CMK (cell line): ENCODE measurements at places on chromosomes 6 and 20.
A peak's percentile ranks its signal among the peaks of the same experiment; 100 is the strongest.

DNA sequence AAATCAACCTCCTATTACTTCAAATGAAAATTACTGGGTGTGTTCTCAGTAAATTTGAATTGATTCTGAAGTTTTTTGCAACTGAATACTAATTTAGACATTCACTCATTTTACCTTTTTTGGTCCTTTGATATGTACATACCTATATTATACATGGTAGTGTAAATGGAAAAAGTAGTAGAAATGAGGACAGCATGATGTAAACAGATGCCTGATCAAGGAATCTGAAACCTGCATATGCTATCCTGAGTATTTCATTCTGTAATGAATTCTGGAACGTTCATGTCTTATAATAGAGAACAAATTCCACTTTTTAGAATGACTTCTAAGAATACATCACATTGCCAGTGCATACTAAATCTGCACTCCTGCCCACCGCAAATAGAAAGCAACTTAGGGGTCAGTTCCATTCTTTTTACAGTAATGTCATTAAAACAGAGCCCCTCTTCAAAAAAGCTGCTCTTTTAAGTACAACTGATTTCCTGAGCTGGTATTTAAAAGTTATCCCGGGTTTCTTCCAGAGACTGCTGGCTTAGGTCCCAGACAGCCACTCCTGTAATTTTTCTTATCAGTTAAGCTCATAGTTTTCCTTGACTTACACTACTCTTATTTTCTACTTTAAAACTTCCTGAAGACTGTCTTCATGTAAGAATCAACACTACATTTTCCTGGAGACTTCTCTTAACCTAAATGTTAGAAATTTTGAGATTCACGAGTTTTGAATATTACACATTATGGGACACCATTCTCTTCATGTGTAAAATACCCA lies 48.4 kb downstream of the MAP3K7 start:
- no peak for DNase-seq

DNA sequence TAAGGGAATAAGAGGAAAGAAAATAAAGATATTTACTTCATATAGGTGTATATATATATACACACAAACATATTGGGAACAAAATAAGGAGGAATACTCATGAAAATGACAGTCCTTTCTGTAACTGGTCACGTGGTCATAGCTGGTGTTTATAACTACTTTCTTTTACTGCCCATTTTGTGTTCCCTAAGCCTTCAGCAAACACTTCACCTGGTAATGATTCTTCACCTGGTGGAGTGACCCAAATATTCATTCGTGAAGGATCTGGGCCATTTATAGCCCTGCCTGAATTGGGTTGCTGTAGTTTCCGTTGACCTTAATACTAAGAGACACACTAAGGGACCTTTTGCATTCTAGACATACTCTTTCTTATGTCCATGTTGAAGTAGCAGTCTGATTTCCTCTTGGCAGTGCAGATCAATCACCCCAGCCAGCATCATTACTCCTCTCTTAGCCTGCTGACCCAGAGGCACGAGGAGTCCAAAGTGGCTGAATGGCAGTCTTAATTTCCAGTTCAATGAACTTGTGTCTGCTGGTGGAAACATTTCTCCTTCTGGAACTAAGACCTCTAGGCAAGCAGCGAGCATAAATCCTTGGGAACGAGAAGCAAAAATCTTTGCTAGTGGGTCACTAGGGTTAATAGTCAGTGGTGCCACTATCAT lies 39.9 kb upstream of the IYD start:
- no peak for DNase-seq

DNA sequence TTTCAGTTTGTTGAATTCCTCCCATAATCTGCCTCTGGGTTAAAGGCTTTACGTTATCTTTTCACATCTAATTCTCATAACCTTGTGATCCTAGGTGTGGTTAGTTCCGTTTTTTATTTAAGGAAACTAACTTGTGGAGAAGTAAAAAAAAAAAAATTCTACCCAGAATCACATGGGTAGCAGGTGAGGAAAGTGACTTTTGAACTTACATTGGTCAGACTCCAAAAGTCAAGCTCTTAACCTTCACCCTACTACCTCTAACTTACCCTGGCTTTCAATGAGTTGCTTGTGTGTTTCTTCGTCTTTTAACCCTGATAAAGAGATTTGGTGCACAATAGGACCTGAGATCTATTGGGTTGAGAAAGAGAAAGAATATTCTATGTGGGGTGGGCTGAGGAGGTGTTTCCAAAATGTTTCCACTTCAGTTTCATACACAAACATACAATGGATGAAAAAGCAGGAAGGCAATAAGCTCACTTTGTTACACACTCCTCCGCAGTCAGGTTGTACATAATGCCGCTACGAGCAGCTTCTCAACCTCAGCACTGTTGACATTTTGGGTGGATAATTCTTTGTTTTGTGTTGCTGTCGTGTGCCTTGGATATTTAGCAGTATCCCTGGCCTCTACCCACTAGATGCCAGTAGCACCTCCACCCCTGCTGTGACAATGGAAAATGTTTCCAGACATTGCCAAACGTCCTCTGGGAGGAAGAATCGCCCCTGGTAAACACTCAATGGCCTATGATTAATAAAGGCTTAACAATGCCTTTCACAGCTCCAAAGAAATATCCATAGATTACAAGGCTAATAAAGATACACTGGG lies 193.0 kb upstream of the ZNF217 start:
- DNase-seq = no peak

GRCh38 chr6:40545954-40546353 lies 41.2 kb downstream of the LRFN2 start:
- DNase-seq = no peak

GRCh38 chr6:28635547-28636158 lies 110.0 kb downstream of the GPX5 start:
- DNase-seq = no peak

DNA sequence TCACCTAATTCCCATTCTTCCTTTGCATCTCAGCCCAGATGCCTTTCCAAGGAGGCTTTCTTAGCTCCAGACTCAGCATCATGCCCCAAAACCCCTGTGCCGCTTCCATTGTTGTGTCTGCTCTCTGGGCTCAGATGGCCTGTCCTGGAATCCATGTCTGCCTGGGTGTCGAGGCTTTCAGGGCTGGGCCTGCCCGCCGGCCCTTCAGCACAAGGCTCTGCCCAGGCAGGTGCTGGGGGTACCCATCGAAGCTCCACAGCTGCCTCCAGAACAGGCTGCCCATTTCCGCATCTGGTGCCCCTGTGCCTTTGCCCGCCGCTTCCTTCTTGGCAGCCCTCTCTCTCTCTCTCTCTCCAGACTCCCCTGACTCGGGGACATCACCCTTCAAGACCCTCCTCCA lies 1.2 kb downstream of the CPXM1 start:
- no peak for DNase-seq

DNA sequence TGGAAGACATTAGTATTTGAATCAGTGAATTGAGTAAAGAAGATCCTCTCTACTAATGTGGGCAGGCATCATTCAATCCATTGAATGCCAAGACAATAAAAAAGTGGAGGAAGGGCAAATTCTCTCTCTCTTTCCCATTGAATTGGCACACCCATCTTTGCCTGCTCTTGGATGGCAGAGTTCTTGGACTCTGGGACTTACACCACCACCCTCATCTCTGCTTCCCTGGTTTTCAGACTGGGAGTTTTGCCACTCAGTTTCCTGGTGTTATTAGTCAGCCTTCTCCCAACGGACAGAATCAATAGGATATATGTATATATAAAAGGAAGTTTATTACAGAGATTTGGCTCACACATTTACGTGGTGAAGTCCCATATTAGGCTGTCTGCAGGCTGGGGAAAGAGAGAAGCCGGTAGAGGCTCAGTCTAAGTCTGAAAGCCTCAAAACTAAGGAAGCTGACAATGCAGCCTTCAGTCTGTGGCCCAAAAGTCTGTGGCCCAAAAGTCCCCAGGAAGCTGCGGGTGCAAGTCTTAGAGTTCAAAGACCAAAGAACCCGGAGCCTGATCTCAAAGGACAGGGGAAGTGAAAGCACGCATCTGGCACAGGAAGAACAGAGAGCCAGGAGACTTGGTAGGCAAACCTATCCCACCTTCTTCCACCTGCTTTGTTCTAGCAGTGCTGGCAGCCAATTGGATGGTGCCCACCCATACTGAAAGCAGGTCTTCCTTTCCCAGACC lies 64.4 kb downstream of the SMPDL3A start:
- DNase-seq = no peak

DNA sequence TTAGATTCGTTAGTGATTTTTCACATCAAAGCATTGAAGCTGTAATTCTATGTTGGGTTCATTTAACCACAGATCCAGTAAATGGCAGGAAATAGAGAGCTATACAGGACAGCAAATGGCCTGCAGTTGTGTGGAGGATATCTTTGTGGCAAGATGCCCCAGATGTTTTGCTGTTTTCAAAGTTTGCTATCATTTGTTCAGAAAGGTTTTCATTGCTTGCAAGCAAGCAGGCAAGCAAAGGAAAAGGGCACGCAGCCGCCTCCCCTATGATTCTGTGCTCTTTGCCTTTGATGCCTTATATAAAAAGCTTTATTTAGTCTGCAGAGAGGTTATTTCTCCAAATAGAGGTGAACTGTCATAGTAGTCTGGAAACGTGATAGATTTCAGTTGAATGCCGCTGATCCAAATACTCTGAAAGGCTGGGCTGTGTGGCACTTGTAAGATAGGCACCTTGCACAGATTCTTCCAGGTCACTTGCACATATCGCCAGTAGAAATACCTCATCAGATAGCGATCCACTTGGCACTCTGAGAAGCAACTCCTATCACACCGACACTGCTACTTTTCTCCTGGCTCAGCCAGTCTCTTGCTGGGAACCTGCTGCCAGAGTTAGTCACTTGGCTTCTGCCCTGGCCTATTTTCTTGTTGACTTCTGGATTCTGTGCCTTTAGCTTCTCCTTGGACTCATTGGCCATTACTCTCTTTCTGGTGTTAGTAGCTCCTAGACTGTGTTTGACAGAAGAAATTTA lies 66.4 kb downstream of the UTRN start:
- no peak for DNase-seq

DNA sequence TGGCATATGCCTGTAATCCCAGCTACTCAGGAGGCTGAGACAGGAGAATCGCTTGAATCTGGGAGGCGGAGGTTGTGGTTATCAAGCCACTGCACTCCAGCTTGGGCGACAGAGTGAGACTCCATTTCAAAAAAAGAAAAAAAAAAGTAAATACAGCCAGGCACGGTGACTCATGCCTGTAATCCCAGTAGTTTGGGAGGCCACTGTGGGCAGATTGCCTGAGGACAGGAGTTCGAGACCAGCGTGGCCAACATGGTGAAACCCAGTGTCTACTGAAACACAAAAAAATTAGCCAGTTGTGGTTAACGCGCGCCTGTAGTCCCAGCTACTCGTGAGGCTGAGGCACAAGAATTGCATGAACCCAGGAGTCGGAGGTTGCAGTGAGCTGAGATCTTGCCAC lies 1.5 kb upstream of the NINL start:
- DNase-seq = no peak

GRCh38 chr20:41470362-41471095 lies 103.9 kb upstream of the EMILIN3 start:
- no peak for DNase-seq

- DNase-seq = no peak
Measured at GRCh38 chr20:63387917-63388316, 26.8 kb upstream of the CHRNA4 start.

- DNase-seq = peak; percentile 38
Measured at GRCh38 chr6:28606424-28607391, 81.0 kb downstream of the GPX5 start.

DNA sequence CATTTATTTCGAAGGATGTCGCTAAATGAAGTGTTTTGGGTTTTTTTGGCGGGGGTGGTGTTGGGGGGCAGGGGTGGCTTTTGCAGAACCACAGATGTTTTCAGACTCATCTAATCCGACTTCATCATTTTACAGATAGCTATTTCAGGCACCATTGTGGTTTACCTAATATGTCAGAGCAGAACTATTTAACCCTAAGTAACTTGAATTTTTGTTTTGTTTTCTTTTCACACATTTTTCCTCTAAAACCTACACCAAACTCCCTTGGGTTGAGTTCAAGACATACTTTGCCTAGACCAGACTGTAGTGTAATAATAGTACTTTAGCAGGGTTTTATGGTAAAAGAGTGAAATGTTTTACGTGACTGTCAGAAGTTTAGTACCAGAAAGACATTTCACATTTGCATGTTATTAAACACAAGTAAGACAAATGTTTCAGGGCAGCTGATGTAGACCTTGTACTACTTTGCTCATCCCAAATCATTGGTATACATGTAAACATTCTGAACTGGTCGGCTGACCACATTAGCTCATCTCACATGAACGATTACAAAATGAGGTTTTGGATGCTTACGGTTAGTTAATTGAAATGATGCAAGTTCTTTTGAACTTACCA lies 37.7 kb downstream of the MAP3K4 start:
- DNase-seq = no peak

DNA sequence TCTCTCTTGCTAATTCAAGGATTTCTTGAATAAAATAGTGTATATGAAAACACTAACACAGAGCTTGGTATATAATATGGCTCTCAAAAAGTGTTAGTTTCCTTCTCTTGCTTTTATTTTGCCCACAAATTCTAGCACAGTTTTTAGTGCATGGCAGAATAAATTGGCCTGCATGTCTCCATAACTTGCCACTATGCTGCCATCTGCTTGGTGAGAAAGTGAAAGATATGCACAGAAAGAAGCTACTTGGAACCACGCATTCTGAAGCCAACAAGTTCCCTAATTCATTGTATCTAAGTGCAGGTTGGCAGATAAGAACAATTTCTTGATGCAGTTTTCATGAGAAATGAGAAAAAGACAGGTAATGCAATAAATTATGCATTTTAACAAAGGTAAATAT lies 101.2 kb downstream of the EPHA7 start:
- no peak for DNase-seq
